ENCODE measurements at places on chromosomes 2 and 18.

DNA sequence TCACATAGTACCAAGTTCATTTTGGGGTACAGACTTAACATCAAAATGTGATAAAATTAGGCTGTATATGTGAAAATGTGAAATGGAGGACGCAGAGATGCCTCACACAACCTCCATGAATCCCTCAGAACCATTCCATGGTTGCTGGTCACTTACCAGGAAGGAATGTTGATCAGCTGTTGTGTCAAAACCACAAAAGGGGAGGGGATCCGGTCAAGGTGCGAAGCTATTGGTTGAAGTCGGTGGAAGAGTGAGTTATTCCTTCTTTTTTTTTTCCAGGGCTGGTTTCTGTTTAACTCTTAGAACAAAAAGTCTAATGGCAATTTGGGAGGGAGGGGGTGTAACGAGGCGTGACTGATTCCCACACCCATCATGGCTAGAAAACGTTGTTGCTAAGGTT, 32.3 kb upstream of the REG3A start:
- no peak for DNase-seq

DNA sequence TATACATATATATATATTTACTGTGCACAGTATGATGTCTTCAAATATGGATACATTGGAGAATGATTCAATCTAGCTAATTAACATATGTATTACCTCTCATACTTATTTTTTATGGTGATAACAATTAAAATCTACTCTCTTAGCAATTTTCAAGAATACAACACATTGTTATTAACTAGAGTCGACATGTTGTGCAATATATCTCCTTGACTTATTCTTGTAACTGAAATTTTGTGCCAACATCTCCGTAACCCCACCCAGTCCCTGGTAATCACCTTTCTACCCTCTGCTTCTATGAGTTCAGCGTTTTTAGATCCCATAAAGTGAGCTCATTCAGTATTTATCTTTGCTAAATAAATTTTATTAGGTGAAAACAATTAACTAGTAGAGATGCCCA, 216.4 kb upstream of the TMEM200C start:
- no peak for DNase-seq

- DNase-seq, result no peak
Measured at GRCh38 chr2:189500456-189501160, 59.3 kb downstream of the WDR75 start.

- no peak for DNase-seq
Measured at GRCh38 chr2:164061129-164061746, 325.4 kb upstream of the FIGN start.

DNA sequence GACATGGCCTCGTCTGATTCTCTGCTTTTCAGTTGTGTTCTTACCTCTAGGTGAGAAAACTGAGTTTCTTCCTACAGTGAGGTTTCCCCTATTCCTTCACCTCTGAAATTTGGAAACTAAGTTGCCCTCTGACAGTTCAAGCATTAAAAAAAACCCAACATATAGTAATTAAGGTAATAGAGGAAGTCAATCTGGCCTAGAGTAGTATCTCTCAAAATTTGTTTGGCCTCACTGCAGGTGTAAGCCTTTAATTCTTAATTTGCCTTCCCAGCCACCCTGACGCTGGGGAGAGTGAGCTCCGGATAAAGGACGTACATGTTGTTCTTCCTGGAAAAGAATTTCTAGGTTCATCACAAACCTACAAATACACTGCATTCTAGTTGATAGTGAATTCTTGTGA, 1.4 kb downstream of the CAD start:
- DNase-seq, result no peak

DNA sequence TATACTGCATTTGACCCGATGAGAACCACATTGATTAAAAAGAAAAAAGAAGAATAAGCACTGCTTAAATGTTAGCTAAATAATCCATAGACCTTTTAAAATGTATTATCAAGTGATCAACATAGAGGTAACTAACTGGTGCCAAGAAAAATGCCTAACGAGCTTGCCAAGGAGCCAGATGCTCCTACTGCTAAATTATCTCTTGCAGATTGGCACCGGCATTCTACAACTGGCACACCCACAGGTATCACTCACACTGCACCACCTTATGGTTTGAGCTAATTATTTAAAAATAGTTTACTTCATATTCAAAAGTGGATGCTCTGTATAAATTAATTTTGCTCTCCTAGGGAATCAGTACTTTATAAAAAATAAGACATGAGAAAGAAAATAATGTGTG, 341.6 kb upstream of the CDH7 start:
- no peak for DNase-seq

DNA sequence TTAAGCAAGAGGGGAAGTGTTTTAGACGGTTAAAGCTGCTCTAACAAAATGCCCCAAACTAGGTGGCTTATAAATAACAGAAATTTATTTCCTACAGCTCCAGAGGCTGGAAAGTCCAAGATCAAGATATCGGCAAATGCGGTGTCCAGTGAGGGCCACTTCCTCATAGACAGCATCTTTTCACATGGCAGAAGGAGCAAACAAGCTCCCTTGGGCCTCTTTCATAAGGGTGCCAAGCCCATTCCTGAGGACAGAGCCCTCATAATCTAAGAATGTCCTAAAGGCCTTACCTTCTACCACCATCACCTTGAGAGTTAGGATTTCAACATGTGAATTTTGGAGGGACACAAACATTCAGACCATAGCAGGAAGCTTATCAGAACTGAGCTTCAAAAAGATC, 57.3 kb upstream of the PPP1CB start:
- DNase-seq, result no peak

DNA sequence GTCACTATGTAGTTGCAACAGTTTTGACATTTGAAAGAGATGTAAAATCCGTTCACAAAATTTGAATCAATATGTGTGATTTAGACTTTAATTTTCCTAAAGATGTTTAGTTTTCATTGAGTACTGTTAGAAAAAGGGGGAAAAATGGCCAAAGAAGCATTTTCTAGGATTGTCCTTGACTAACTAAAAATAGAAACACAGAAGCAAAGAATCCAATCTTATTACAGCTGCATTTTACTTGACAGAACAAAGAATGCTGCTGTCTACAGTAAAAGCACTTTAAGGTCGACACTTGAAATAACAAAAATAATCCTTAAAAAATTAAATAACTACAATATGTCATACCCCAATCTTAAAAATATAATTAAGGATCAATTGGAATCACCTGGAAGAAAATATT, 48.9 kb downstream of the FRZB start:
- DNase-seq, result no peak

- no peak for DNase-seq
Measured at GRCh38 chr2:62156861-62157496, 38.9 kb upstream of the B3GNT2 start.

DNA sequence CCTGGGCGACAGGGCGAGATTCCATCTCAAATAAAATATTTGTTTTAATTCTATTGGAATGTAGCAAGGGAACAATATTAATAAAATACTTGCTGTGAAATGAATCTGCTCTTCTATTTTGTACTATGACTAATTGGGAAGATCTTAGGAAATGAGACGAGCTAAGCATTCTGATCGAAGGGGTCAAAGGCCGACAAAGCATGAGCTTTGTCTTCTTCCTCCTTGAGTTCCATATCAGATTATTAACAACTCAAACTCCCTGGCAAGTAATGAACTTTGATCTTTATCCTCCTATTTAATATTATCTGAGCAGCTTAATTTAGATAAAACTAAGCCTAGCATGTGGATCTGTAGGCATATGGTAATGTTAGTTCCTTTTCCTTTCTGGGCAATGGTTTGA, 15.5 kb downstream of the GEMIN6 start:
- DNase-seq, result no peak

GRCh38 chr2:77169426-77169825, 352.8 kb downstream of the LRRTM4 start:
- DNase-seq, result no peak

DNA sequence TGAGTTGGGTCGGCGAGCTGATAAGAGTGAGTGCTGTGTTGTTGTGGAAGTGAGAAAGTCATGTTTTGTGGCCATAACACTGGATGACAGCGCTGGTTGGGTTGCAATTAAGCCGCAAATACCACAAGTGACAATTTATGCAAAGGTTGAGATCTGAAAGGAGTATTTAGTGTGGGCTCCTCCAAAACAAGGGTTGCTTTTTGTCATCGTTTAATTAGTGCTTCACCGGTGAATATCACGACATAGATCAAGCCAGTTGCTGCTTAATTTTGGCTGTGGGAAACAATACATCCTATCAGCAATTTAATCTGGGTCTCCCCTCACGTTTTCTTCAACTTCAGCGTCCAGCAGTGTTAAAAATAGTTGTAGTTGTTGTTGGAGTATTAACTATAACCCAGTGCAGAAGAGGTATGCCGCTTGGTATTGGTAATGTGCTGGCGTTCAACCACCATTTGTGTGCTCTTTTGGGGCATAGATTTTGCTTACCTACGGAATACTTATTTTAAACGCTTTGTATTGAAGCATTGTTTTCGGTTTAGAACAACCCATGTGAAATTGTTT, 662 bp downstream of the ACVR2A start:
- DNase-seq, result no peak

- no peak for DNase-seq
Measured at GRCh38 chr2:221322741-221323140, 249.4 kb downstream of the EPHA4 start.

GRCh38 chr2:80153151-80153550, 151.4 kb downstream of the LRRTM1 start:
- no peak for DNase-seq

GRCh38 chr2:69742322-69742952, 503 bp downstream of the ANXA4 start:
- no peak for DNase-seq

DNA sequence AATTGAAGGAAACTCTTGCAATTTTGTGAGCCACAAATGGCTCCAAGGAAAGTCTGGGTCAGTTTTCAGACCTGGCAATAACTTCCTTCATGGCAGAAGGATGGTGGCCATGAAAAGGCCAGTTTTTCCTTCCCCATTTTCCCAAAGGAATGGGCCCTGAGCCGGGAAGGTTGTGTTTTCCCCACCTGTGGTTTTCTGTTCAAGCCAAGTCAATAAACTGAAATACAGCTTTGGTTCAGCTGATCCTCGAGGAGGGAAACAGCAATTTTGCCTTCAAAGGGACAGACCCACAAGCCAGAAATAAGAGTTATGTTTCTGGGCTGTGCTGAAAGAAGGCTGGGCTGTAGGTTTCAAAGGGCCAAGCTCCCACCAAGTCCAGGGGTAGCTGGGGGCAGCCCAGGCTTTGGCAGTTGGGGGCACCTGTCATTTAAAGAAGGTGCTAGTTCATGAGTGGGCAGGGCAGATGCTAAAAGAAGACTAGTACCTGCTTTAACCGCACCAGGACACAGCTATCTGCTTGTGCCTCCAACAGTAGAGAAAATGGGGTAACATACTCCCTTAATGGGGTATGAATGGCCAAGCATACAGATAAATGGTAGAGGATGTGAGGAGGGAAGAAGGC, 97.0 kb downstream of the TTC32 start:
- no peak for DNase-seq

DNA sequence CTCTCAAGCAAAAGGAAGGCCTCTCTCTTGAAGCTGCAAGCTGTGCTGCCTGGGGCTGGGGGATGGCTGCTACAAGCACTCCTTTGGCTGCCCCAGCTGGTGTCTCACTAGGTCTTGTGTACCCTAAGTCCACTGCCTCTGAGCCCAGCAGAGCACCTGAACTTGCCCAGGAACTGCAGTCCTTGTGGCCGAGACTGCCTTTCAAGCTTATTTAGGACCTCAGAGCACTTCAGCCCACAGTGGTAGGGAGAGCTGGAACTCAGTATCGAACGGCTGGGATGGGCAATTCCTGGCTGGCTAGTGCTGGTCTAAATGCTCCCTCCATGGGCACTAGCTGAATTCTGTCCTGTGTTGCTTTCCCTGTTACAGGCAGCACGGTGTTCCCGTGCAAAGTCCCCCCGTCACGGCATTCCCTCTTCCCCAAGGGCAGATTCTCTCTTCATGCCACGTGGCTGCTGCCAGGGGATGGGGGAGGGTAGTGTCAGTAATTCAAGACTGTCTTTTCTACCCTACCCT, 25.9 kb downstream of the STPG4 start:
- peak; percentile 7 for DNase-seq

DNA sequence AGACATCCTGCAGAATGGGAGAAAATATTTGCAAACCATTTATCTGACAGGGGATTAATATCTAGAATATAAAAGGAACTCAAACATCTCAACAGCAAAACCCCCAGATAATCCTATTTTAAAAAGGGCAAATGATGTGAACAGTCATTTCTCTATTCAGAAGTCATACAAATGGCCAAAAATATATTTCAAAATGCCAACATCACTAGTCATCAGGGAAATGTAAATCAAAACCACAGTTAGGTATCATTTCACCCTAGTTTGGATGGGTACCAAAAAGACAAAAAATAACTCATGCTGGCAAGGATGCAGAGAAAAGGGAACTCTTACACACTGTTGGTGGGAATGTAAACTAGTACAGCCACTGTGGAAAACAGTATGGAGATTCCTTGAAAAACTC, 70.0 kb downstream of the TBR1 start:
- DNase-seq, result no peak

GRCh38 chr18:34911661-34912384, 129.4 kb upstream of the MAPRE2 start:
- no peak for DNase-seq

DNA sequence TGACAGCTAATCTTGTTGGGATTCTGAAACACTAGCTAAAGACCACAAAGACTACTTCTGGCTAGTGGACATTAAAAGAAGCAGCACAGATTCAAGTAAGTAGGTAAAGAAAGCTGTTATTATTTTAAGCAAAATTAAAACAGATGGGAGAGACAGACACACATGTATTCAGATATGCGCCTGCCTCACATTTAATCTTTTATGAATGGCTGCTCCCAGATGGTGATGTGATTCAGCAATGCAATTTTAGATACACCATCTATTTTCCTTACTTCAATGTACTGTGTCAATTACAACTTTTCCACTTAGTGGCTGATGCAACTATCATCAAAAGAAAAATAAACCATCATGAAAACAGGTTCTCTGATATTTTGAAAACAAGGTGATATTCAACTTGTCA, 133.0 kb upstream of the PGAP1 start:
- DNase-seq, result no peak

All from left renal pelvis (tissue), 4 donors.